ENCODE measurements at places on chromosomes 1 and 21.

GRCh38 chr21:36788120-36788638 is 89.3 kb downstream of the SIM2 start:
- peak; percentile 49 for DNase-seq

GRCh38 chr1:92194511-92194910 is 23.2 kb upstream of the C1orf146 start:
- DNase-seq: no peak

- no peak for DNase-seq
Measured at GRCh38 chr1:39615086-39615673, 24.3 kb downstream of the HEYL start.

GRCh38 chr1:204683284-204684205 is 2.0 kb downstream of the LRRN2 start:
- DNase-seq: no peak

DNA sequence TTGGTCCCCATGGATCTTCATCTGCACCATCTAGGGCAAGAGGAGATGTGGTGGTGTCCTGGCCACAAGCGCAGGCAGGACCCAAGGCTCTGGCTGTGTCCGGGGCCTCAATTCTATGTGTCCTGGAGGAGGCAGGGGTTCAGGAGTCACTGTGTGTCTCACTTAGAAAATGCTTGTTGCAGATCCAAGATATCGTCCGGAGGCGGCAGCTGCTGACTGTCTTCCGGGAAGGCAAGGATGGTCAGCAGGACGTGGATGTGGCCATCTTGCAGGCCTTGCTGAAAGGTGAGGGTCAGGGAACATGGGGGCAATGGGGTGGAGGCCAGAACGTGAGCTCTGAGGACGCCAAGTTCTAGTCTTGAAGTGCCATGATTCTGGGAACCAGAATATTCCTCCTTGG is 29.1 kb downstream of the TRPM2 start:
- DNase-seq: no peak

GRCh38 chr1:54263601-54264226 is 63.7 kb downstream of the MRPL37 start:
- no peak for DNase-seq

DNA sequence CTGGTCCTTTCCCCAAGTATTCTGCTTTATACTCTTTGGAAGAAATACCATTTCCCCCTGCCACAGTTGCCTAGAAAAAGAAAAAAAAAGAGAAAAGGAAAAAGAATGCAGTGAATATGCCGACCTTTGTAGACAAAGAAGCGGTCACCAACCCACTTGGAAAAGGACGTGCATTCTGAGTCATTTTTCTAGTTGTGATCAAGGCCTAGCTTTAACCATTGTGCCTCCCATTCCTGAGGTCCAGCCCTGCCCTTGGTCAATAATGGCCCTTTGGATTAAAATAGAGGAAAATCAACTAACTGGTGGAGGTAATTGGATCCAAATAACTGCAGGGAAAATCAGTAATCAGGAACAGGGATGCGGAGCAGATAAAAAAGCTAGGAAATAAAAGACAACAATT is 24.8 kb downstream of the S1PR1 start:
- DNase-seq: no peak

GRCh38 chr1:185159966-185160365 is 3.0 kb downstream of the SWT1 start:
- DNase-seq: no peak

DNA sequence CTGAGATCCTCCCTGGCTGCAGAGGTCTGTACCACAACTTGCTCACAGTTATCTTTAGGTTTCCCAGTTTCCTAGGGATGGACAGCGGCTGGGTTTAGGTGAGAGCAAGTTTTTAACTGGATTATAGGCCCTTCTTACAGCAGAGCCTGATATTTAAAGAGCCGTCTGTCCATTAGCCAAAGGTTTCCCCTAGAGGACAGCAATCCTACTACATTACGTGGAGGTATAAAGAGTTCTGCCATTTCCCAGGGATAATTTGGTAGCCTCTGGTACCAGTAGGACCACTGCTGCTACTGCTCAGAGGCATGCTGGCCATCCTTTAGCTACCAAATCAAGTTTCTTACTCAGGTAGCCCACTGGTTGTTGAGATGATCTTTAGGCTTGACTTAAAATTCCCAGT is 21.9 kb upstream of the FCGR2A start:
- DNase-seq: no peak

DNA sequence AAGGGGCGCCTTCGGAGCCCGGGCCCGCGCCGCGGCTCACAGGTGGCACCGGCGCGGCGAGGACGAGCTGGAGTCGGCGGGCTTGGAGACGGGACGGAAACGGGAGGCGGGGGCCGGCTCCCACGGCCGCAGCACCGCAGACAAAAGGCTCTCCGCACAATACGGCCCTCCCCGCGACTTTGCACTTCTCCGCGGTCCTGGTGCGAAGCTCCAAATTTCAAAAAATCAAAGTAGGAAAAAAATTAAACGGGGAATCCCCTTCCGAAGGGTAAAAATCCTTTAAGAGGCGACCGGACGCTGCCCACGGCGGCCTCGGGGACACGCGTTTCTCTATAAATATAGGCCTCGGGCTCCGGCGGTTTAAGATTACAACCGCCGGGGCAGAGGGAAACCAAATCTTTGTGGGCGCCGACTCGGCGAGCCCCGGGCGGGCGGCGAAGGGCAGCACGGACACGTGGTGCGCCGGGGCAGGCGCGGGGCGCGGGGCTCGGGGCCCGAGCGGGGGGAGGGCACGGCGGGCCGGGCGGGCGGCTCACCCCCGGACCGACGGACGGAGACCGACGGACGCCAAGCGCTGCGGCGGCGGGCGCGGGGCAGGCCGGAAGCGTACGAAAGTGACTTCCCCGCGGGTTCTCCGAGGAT is 453 bp downstream of the PABPC4 start:
- DNase-seq: no peak

GRCh38 chr21:42012763-42013329 is 2.7 kb upstream of the ZBTB21 start:
- DNase-seq: no peak

- DNase-seq: no peak
Measured at GRCh38 chr1:100622506-100622905, 84.6 kb downstream of the GPR88 start.

DNA sequence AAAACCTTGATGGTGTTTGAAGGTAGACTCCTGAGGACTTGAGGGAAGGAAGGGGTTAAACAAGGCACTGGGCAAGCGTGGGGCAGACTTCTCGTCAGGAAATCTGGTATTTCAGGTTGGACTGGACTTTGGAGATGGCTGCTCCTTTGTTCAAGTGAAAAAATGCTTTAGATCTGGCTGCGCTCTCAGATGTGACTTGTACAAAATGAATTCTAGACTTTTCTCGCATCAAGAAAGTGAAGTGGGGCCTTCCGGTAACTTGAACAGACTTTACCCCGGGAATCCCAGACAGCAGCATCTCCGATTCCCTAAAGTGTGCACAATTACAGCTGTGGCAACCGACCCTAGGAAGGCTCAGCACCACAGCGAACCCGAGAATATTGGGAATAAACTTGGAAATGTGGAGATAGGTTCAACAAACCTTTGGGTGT is 44.3 kb upstream of the ERRFI1 start:
- DNase-seq: no peak

DNA sequence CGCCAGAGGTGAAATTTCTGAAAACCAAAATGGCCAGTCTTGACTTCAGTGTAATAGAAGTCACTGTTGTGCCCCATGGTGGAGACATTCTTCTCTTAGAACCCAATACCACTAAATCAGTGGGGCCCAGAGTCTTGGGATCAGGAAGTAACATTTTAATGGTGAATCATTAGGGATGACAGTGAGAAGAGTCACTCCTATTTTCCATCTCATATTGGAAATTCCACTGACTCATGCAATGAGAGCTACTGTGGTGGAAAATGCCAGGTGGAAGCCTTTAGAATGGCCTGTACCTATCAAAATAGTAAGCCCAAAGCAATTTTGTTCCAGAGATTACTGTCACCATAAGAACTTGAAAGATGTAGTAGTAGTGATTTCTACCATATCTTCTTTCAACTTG is 20.6 kb upstream of the PPM1J start:
- peak; percentile 60 for DNase-seq

DNA sequence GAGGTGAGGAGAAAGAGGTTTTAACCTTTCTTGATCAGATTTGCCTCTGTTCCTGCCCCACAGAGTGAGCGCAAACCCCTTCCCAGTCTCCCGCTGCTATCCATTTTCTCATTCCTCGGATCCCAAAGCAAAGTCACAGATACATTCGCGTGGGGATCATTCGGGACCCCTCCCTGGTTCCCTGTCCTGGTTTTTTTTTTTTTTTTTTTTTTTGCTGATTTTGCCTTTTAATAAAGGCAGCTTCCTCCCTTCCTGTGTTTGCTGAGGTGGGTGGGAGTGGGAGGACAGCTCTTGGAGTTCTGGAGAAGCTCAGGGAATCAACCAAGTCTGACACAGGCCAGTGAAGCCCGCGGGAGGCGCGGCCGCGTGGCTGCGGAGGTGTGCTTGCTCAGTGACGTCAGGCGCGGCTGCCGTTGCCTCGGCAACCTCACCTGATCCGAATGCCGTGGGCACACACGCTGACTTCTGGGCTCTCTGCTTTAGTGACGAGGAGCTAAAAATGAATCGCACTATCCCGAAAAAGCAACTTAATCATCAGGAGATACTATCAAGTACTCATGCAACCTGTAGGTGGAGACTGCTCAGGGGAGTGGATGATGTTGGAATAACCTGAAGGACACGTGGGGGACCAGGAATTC is 106.4 kb downstream of the TBX19 start:
- DNase-seq: no peak

- no peak for DNase-seq
Measured at GRCh38 chr1:21649315-21649714, 19.8 kb downstream of the RAP1GAP start.

DNA sequence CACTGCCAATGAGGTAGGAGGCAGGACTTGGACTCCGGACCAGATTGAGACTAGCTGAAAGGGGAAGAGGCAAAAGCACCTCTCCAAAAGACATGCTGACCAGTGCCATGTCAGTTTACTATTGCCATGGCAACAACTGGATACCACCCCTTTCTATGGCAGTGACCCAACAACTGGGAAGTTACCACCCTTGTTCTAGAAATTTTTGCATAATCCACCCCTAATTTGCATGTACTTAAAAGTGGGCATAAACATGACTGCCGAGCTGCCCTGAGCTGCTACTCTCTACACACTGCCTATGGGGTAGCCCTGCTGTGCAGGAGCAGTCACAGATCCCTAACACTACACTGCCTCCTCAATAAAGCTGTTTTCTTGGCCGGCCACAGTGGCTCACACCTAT is 19.0 kb upstream of the SLC6A9 start:
- no peak for DNase-seq

DNA sequence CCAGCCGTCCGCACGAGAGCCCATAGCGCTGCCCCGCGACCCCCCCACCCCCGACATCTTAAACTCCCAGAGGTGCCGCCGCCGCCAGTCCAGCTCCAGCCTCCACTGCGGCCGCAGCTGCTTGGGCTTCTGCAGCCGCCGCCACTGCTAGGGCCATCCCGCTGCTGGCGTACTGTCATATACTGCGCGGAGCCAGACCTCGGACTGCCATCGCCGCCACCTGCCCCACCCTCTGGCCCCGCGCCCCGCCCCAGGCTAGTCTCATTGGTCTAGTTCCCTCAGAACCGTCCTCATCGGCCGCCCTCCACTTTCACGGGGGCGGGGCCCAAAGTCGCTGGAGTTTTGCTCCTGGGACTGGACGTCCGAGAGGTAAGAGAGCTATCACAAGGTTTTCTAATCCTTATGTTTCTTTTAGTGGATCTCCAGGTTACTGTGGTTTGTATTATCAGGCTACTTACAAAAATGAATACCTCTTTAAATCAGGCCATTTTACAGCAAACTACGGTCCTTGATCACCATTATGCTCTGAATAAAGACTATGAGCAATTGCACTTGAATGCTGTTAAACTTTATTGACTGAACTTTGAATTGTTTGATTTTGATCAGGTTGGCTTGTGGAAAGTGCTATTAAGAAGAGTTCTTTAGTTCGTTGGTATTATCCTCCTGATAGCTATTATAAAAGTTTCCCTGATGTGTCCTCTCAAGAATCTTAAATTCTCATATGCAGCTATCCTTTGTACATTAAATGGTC is 2.8 kb upstream of the CD1D start:
- DNase-seq: no peak

DNA sequence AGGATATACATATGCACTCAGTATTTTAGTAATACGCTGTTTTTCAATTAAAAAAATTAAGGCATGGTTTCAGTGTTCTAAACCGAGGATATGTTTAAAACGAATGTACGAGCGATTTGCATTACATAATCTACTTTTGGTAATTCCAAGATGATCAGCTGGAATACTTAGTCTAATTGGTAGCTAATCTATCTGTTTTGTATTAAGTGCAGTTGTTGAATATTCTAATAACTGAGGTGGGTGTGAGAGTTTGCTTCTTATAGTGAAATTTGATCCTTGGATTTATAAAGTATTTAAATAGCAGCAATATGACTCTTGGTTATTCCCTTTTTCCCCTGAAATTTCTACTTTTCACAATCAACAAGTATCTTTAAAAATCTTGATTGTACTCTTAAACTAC is 1.3 kb downstream of the RNF2 start:
- DNase-seq: no peak

DNA sequence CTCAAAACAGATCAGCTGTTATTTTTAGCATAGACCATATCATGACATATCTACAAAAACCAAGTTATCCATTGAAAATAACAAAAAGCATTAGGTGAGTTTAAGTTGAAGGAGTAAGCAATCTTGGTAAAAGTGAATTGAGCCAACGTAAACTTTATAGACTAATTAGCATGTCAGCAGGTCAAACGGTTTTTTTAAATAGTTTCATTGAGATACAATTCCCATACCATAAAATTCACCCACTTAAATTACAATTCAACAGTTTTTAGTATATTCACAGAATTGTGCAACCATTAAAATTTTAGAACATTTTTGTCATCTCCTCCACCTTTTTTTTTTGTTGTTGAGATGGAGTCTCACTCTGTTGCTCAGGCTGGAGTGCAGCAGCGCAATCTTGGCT is 92.1 kb downstream of the TGFBR3 start:
- DNase-seq: no peak

GRCh38 chr1:98386675-98387440 is 274.7 kb upstream of the SNX7 start:
- DNase-seq: no peak

DNA sequence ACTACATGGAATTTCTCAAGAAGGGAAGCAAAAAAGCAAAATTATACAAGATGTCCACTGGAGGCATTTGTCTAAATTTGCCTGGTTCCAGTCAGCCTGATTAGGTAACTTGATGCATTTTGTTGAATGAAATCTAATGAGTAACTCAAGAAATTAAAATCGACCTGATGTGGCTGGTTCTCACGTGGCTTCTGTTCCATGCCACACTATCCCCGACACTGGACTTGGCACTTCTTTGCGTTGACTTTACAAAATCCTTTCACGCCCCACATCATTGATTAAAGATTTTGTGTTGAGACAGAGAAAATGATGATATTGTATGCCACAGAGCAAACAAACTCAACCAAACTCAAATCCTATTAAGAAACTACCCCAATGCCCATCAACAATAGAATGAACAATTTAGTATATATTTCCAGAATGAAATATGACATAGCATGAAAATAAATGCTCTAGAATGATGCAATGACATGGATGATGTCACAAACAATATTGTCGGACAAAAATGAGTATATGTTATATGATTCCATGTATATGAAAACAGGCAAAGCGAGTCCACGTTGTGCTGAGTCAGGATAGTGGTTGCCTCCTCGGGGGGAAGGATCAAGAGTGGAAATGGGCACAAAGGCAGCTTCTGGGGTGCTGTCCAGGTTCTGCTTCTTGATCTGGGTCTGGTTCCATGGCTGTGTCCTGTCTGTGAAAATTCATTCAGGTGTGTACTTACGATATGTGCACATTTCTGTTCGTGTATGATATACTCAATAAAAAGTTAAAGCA is 12.9 kb upstream of the HMGCS2 start:
- no peak for DNase-seq
